ENCODE measurements at places on chromosomes 3 and 15. TPM values are rescaled to one million over a fixed set of nuclear protein-coding genes. Genes with fewer than 3 reads are reported as not detected.

DNA sequence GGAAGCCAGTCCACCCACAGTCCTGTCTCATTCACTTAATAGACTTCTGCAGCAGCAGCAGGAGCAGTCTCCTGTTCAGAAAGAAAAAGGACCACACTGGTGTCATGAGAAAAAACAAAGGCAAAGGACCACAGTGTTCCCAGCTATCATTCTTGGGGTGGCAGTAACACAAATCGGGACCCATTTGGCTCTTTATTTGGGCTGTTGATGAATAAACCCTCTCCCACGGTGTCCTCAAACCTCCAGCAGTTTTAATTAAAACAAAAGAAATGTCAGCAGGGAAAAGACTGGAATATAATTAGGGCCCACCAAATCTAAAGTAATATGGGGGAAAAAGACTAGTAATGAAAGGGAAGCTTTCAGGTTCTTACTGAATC lies 210.5 kb upstream of the SLC2A2 start:
- DNase-seq, result no peak

DNA sequence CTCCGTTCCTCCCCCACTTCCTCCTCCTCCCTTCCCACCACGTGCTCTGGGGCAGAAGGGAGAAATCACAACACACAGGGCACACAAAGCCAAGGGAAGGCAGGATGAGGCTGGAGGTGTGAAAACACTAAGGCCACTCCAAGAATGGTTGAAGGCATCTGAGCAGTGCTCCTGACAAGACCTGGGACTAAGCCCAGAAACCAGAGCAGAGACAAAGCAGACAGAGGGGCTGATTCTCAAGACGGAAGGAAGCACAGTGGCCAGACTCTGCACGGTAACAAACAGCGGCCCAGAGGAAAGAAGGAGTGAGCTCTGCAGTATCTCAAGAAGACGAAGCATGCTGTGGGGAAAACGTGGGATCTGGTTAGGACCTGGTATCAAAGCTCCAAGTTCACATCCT lies 78.1 kb downstream of the ADCY5 start:
- DNase-seq, result no peak

DNA sequence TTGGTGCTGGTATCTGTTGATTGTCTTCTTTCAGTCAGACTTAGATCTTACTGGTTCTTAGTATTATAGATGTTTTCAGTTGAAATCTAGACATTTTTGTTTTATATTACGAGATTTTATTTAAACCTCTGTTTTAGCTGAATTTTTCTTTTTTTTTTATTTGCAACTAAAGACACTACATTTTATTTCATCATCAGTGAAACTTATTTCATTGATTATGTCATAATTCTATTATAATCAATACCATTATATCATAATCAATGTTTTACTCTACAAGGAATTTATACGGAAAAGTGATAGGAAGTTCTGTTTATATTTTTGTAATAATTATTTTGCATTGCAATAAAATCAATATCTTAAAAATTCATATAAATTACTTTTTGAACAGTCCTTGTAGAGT lies 477.4 kb upstream of the MDFIC2 start:
- no peak for DNase-seq

GRCh38 chr15:69232765-69233164 lies 65.9 kb upstream of the PAQR5 start:
- DNase-seq, result no peak

DNA sequence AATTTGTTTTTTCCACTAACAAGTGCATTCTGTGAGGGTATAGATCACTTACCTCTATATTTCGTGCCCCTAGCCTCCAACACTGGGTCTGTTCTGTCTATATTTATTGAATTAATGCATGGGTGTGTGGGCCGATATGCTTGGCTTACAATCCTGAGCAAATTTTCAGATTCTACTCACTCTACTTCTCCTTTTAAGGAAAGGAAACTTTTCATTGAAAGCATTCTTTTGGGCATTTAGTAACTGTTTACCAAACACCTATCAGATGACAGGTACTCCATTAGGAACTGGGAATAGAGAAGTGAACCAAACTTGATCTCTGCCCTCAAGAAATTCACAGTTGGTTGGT lies 60.5 kb downstream of the TLE3 start:
- no peak for DNase-seq

- no peak for DNase-seq
Measured at GRCh38 chr3:153070511-153070868, 91.5 kb upstream of the RAP2B start.

DNA sequence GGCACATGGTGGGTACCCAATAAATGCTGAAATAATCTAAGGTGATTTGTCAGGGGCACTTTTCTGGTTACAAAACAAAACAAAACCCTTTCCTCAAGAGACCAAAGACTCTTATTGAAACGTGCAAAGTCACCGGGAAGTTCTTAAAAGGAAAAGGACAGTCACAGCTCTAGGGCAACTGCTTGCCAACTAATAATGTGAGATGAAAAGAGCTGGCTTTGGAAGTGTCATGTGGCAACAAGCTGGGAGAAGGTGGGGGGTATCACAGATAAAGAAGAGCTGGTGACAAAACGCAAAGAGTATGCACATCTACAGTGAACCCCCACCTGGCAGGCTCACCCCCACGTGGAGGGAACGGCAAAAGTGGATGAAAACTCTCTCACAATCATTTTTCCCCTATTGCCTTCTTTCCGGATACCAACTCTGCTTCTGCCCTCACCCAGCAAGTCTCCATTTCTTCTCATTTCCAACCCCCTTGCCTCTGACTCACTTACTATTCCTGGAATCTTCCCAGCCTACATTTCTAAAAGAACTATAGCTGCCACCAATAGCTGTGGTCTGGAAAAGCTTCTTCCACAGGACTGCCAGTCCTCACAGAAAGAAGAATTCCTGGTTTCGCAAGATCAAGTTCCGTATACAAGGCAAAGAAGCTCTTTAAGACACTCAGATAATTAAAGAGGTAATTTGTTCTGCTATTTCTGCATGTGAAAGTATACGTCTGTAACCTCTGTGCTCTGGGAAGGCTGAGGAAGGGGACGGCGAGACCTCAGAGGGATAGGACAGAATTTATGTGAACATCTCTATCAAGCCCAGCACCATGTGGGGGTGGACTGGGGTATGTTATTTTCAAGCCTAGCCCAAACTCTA lies 21.8 kb upstream of the ANPEP start:
- peak; percentile 96 for DNase-seq

DNA sequence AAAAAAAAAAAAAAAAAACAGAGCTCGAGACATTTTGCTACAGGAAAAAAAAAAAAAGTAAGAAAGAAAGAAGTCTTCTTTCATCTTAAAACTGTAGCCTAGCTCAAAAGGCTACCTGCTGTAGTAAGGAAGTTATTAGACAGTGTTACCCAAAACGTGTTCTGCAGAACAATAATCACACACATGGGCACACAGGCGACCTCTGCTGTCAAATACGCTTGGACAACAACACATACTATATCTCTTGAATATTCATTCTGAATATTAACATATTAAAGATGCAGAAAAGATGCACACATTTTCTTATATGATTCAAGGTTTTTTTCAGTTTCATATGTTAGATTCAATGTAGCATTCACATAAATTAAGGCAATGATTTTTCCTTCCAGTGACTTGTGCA lies 215.8 kb downstream of the ROBO1 start:
- no peak for DNase-seq

- DNase-seq, result no peak
Measured at GRCh38 chr3:187450431-187451190, 82.4 kb downstream of the RTP4 start.

GRCh38 chr3:126063358-126063965 lies 20.5 kb downstream of the SLC41A3 start:
- DNase-seq, result no peak

GRCh38 chr3:72465853-72466252 lies 382.4 kb downstream of the SHQ1 start:
- no peak for DNase-seq

GRCh38 chr15:68552773-68553172 lies 26.0 kb upstream of the CORO2B start:
- peak; percentile 23 for DNase-seq

DNA sequence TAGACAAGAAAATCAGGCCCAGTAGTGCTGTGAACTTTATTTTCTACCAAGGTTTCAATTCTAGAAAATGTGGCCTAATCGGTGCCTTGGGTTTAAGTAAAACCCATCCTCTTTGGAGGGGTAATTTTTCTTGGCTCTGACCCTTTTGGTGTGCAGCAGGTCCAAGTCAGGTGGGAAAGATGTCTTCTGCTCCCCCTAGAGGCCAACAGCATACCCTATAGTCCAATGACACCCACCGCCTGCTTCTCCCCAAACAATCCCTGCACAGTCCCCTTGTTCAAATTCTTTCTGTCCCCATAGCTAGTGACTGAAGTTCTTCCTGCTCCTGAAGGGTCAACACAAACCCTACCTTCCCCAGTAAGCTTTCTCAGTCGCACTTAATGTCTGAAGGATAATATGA lies 261.8 kb upstream of the GOLGA6L4 start:
- no peak for DNase-seq

DNA sequence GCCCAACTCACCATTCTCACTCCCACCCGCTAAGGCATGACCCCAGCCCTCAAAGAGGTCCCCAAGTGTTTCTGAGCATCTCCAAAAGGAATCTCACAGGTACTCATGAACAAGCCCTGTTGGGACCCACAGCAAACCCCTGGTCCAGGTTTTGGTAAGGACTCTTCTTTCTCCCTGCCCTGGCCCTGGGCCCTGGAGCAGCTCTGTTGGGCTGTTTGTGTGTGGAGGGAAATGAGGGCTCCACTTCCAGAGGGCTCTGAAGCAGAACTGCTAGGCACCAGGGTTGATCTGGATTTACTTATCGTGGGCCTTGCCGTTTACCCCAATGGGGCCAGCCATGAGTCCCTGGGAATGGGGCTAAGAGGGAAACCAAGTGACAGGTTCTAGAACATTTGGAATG lies 92.9 kb downstream of the TLE3 start:
- no peak for DNase-seq

MAGI1 gene
- 15.7 TPM for total RNA-seq

CSTA gene
- 7.9 TPM for total RNA-seq

Data from fibroblast of lung (primary cell).